ENCODE measurements at places on chromosomes 12 and 14.

GRCh38 chr14:95961481-95961880 lies 77.7 kb upstream of the C14orf132 start:
- no peak for DNase-seq

DNA sequence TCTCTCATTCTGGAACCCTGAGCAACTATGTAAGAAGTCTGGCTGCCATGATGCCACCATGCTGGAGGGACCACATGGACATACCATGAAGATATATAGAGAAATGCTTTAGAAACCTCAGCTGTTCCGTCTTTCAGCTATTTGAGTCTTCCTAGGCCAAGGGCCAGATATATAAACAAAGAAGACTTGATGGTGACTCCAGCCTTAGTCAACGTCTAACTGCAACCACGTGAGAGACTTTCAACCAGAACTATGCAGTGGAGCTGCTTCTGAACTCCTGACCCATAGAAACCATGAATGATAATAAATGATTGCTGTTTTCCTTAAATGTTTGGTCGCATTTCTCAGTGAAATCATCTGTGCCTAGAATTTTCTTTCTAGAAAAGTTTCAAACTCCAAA lies 20.0 kb upstream of the KITLG start:
- DNase-seq = no peak

DNA sequence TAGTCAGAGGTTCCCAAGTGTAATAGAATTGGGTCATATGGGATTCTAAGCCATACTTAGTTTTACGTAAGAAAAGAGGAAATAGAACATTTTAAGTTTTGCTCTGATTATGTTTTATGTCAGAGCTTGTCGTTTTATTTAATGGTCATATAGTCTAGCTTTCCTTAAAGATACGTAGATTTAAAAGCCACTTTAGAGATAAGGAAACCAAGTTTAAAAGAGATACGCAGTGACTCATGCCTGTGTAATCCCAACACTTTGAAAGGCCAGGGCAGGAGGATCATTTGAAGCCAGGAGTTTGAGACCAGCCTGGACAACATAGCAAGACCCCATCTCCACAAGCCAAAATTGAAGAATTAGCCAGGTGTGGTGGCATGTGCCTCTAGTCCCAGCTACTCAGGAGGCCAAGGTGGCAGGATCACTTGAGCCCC lies 19.5 kb downstream of the MAPK1IP1L start:
- DNase-seq = no peak

DNA sequence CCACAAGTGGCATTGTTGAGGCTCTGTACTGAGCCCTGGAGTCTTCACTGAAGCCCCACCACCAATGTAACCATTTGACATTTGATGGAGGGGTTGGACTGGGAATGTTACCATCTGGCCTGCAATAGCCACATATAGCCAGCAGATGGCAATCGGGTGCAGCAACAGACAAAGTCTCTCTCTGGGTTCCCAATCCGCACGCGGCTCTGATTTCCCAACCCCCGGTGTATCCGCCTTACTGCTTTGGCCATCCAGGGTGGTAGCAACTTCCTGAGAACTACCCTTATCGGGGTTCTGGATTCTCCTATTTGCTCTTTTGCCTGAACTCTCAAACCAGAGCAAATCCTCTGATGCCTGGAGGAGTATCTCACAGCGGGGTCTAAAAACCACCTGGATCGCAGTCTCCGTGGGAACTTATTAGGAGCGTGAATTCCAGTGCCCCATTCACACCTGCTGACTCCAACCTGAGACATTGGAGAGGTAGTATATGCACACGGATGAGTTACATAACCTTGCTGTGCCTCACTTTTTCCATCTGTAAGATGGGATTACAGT lies 14.2 kb downstream of the VRTN start:
- peak; percentile 80 for DNase-seq

GRCh38 chr12:5276327-5276880 lies 155.5 kb upstream of the NTF3 start:
- no peak for DNase-seq

DNA sequence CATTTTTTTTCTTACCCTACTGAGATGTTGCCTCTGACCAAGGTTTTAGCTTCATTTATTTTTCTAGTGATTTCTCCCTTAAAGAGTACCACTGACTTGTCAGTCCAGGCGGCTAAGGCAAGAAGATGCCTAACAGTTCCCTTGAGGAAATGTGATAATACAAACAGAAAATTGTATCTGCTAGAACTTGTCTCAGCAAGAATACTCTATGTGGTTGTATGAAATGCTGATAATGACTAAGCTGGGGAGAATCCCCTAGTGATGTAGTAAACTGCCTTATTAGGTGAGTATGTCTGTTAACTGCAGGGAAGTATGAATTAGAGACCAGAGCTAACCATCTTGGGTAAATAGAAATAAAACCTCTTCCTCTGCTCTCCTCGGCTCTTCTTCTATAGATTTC lies 6.7 kb downstream of the C12orf54 start:
- no peak for DNase-seq

DNA sequence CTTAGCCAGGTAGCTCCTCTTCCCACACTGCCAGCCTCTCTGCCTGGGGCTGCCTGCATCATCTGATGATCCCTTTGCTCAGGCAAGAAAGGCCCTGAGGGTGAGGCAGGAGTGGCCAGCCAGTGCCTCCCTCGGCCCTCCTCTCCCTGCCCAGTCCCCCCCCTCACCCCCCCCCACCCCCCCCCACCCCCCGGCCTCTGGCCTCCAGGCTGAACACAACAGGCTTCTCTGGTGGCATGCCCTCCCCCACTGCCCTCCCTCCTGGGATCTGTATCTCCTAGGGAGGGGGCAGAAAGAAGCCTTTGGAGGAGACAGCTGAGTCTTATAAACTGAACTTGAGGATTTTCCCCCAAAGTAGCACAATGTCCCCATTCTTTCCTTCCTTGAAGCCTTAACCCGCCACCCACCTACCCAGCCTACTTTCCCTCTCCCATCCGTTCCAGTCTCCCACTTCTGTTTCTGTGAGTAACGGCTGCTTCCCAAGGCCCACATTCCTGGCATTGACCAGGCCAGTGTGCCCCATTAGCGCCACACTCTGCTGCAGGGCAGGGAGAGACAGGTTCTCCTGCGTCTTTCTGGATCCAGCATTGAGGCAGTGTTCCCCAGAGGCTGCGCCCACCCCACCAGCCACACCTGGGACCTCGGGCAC lies 82.1 kb downstream of the B4GALNT3 start:
- no peak for DNase-seq

DNA sequence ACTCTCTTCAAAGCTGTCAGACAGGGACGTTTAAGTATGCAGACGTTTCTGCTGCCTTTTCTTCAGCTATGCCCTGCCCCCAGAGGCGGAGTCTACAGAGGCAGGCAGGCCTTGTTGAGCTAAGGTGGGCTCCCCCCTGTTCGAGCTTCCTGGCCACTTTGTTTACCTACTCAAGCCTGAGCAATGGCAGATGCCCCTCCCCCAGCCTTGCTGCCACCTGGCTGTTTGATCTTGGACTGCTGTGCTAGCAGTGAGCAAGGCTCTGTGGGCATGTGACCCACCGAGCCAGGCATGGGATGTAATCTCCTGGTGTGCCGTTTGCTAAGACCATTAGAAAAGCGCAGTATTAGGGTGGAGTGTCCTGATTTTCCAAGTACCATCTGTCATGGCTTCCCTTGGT lies 900.4 kb upstream of the MDGA2 start:
- no peak for DNase-seq

DNA sequence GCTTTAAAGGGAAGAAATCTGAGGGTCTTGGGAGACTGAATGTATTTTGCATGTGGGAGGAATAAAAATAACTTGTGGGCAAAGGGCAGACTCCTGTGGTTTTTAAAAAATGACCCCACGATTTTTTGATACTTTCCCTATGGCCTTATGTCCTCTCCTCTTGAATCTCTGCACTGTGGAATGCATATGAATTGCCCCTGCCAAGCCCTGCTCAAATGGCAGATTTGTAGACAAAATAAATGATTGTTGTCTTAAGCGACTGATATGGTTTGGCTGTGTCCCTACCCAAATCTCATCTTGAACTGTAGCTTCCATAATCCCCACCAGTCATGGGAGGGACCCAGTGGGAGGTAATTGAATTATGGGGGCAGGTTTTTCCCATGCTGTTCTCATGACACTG lies 223.8 kb downstream of the DACT1 start:
- no peak for DNase-seq

DNA sequence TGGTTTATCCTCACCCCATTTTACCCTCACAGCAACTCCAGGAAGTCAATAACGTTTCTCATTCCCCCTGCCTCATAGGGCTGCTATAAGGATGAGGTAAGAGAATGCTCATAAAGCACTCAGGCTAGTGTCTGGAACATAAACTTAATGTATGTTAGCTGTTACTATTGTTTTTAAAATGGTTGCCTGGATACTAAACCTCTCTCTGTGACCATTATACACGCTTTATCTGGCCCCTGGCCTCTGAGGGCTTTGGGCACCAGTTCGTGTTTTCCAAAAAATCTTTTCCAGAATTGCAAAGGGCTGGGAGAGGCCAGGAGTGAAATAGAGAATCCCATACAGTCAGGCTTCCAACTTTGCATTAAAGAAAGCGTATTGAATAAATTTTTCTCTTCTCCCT lies 113.9 kb downstream of the KTN1 start:
- peak; percentile 73 for DNase-seq

DNA sequence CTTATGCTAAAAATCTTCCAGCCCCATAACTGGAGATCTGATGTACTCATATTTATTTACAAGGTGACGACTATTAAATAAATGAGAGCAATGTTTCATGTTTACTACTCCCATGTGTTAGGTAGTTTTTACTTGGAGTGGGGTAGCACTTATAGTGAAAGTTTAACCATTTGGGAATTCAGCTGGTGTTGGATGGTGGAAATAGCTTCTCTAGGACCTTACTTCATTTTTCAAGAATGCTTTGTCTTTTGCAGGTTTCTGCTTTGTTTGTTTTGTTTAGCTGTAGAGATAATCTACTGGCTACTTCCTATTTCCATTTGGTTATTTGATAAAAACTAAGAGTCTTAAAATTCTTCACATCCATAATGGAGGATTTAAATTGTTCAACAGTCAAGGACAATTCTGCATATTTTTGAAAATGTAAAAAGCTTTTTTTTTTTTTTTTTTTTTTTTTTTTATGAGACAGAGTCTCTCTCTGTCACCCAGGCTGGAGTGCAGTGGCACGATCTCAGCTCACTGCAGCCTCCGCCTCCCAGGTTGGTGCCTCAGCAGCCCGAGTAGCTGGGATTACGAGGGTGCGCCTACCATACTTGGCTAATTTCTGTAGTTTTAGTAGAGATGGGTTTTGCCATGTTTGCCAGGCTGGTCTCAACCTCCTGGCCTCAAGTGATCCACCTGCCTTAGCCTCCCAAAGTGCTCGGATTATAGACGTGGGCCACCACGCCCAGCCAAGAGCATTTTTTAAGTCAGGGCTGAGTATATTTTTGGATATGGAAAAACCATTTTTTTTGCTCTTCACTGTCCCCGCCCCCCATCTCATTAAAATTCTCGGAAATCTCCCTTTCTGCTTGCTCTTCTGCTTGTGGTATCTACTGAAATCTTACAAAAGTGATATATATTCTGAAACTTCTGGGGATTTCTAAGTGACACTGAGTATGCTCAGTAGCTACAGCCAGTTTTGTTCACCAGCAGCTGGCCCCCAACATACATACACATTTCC lies 1.4 kb upstream of the ABCD2 start:
- no peak for DNase-seq

GRCh38 chr14:68788275-68788995 lies 4.4 kb downstream of the ZFP36L1 start:
- peak; percentile 53 for DNase-seq

- DNase-seq = no peak
These were observed 46.1 kb downstream of the DNAH10 start for GRCh38 chr12:123808167-123808566.

DNA sequence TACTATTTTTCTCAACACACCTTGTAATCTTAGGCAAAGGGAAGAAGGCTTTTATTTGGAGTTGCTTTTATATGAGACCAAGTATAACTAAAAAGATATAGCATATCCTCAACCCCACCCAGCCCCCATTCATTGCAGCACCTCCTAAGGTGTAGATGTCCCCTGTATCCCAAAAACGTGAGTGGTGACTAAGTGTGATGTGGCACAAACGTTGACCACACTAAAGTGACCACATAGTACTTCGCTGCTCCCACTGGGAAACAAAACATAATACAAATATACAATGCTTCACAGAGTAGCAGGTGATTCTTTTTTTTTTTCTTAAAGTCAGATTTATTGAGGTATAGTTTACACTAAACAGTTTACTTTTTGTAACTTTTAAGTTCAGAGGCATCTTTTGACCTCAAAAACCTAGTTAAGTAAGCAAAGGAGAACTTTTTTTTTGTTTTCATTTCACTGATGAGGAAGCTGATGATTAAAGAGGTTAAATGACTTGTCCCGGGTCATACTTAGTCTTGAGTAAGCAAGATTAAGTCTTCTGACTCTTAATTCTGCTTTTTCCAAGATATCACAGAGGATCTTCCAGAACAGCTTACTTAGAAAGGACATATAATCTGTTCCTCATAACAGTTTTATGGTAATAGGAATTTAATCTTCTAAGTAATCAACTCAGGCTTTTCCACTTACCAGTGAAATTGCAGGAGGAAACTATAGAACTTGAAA lies 245.2 kb upstream of the PLEKHG7 start:
- DNase-seq = no peak

- no peak for DNase-seq
These were observed 28.7 kb downstream of the RAP1B start for GRCh38 chr12:68639396-68639767.

GRCh38 chr14:97298331-97298730 lies 501.1 kb downstream of the VRK1 start:
- no peak for DNase-seq

- DNase-seq = no peak
These were observed 160.1 kb downstream of the SRGAP1 start for GRCh38 chr12:64004641-64005040.

- peak; percentile 33 for DNase-seq
These were observed 1.2 kb downstream of the RPLP0 start for GRCh38 chr12:120199595-120200306.

DNA sequence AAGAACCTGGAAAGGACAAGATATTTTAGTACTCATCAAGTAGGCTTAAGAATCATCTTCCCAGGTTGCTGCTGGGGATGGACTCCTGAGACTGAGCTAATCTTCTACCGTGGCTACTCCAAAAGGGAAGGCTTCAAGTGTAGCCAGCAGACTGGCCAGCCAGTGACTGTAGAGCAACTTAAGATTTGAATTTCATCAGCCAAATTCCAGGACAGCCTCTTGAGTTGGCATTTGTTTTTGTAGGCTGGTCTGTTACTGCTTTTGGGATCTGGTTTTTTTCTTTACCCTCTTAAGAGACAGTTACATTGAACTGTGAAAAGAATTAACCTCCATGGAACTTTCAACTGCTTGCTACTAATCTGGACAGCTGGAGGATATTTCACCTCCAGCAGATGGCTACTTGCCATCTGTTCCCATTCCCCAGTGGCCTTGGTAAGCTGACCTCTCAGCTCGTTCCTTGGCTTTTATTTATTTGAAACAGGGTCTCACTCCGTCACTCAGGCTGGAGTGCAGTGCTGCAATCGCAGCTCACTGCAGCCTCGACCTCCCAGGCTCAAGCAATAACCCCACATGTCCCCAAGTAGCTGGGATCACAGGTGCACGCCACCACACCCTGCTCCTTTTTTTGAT lies 20.7 kb downstream of the VTI1B start:
- no peak for DNase-seq

DNA sequence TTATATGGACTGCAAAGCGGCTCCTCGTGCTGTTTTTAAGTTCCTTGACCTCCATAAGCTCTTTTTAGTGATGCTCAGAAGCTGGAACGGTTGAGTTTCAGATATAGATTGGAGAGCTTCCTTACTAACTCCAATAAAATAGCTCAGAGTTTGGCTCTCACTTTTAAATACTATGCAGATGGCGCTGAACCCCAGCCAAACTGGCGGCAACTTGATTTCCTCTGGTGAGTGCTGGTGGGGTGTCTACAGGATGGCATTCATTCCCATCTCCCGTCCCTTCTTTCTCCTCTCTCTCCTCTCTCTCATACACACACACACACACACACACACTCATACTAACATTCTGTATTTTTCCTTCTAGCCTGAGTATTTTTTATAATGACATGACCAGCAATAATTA lies 346.3 kb downstream of the ETNK1 start:
- no peak for DNase-seq
